Muscle of back (tissue), 13 donors: ENCODE measurements at places on chromosomes 16 and 17.
A peak's percentile ranks its signal among the peaks of the same experiment; 100 is the strongest.

DNA sequence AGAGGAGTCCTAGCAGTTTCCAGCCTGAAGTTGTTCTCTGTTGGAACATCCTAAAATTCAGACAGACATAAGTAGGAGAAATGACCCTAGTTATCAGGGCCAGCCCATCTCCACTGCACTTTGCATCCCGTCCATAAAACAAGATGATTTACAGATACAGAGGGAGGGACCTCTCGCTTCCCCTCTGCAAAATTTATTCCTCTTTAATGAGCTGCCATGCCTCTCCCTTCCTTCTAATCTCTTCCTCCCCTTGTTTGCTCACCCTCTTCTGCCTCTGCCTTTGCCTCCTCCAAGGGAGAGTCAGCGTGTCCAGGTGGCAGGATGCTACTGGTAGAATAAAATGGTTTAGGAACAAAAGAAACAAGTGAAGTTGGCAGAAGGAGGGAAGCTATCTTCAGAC lies 351.3 kb downstream of the SOX9 start:
- no peak for DNase-seq

DNA sequence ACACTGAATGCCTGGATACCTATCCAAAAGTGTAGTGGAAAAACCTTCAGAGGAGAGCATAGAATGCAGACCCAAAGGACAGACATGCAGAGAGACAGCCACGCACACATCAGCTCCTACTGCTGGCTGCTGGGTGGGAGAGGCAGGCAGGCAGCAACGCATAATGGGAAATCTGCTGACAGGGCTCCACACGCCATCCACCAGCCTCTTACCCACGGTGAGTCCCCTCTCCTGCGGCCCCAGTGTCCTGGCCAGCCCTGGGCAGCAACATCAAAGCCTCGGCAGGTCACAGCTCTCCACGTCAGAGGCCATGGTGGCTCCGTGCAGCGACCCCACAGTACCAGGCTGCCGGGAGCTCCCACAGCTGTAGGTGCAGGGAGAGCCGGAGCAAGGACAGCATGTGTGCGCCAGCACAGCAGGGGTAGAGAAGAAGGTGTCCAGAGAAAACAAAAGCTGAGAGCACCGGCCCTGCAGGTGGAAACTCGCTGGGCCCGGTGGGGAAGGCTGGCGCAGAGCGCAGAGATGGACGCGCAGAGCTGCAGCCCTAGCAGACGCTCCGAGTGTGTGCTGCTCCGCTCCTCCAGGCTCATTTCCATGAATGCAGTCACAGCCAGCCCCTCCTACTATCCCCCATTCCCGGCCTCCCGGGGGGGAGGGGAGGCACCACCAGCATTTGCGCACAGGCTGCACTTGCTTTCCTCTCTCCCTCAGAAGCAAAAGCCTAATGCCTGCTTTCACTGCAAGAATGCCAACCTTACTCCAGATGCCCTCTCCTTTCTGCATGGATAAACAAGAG lies 58.9 kb downstream of the CYTH1 start:
- peak; percentile 71 for DNase-seq

GRCh38 chr17:79971651-79972050 lies 64.0 kb downstream of the TBC1D16 start:
- DNase-seq = no peak

GRCh38 chr16:86581458-86581857 lies 3.1 kb downstream of the FOXL1 start:
- no peak for DNase-seq

DNA sequence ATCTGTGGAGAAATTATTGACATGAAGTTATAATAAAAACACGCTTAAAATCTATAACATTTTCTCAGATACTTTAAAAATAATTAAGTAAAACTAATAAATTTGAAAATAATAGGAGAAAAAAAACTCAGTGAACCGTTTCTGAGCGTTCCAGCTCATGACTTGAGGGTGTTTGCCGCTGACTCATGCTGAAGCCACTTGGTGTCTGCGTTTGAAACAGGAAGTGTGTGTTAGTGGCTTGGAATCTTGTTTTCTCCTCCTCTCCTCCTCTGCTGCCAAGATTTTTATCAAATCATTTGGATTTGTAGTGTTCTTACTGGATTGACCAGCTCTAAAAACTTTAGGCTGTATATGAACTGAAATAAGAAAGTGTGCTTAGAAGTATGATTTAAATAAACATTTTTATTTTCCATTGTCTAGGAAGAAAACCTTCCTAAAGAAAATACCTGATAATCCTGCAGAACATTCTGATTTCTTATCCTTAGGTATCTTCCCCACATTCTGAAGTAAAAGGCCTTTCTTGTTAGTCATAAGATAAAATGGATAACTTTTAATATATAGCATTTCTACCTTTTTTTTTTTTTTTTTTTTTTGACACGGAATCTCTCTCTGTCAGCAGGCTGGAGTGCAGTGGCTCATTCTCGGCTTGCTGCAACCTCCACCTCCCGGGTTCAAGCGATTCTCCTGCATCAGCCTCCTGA lies 30.8 kb downstream of the USP10 start:
- DNase-seq = peak; percentile 59

DNA sequence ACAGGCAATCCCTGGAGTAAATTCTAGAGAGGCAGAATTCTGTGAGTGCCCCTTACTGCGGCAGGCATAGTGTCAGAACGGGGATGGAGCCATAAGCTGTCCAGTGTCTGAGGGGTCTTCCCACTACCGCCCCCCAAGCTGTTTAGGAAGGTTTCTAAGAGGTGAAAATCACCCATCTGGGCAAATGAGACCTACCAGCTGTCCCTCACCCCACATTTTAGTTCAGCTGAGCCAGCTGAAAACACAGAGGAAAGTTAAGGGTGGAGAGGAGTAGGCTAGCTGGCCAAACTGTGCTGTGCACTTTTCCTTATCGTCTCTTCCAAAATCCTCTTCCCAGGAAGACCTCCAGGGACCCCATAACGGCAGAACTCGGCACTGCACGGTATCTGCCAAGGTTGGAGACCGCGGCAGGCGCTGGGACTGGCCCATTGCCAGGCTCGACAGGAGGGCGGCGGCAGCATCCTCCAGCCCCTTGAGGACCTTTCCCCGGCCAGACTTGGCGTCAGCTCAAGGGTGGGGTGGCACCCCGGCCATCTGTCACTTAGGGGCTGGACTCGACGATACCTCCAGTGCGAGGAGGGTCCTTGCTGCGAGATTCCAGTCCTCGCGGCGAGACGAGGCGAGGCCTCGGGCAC lies 955 bp downstream of the ACLY start:
- DNase-seq = peak; percentile 83

DNA sequence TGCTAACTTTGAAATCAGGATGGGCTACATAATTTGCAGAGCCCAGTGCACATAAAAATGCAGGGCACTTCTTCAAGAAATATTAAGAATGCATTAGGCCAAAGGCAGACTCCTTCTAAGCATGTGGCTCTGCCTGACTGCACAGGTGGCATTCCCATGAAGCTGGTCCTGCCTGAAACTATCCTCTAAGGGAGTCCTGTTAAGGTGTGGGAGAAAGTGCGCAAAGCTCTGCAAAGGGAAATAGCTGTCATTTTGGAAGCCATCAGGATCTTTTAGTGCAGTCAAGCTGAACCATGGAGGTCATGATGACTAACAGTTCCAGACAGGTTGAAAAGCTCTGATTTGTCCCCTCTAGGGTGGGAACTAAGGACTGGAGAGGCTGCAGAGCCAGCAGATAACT lies 41.9 kb upstream of the CRHR1 start:
- DNase-seq = no peak

DNA sequence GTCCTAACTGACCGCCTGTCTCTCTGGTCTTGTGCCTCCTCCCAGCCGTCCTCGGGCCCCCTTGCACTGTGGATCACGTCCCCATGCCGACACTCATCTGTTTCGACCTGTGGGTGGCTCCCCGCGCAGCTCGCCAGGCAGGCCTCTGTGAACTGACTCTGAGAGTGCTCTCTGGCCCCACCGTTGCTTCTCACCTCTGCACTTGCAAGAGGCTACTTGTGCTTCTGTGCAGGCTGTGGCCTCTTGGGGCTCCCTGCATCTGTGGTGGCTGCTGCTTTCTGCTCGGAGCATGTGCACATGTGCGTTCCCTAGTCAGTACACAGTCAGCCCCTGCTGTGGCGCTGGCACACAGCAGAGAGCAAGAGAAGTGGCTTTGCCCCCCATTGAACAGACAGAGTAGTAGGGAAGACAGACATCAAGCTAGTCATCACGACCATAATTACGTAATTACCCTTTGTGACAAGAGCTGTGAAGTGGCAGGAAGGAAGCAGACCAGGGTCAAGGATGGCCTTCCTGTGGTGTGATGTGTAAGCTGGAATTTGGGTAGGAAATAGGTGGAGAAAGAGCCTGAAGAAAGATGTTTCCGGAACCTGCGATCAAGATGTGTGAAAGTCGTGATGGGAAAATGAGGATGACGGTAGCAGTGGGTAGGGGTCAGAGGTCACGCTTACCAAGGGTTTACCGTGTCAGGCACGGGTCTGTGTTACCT lies 256.0 kb upstream of the CACNG5 start:
- no peak for DNase-seq

GRCh38 chr17:7060165-7060891 lies 16.4 kb upstream of the SLC16A11 start:
- DNase-seq = no peak

GRCh38 chr17:50715471-50715870 lies 3.9 kb upstream of the LUC7L3 start:
- no peak for DNase-seq

- DNase-seq = no peak
Measured at GRCh38 chr17:21217346-21217745, 3.4 kb upstream of the TMEM11 start.

- no peak for DNase-seq
Measured at GRCh38 chr16:46826631-46827030, 4.3 kb downstream of the C16orf87 start.

- DNase-seq = no peak
Measured at GRCh38 chr17:1486802-1487695, 5.4 kb downstream of the MYO1C start.

DNA sequence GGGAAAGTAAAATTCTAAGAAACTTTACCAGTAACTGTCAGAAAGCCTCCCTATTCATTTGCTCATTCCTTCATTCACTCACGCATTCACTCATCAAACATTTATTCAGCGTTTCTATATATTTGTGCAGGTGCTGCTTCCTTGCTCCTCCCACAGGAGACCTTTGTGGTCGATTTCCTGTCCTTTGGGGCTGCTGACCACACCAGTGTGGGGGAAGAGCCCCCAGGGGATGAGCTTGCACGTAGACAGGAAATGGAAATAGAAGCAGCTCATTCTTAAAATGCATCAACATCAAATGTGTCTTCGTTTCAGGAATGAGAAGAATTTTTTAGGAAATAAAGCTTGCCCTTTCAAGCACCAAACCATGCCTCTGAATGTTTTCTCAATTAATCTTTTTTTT lies 9.6 kb downstream of the PIK3R6 start:
- peak; percentile 59 for DNase-seq

- DNase-seq = no peak
Measured at GRCh38 chr16:55292491-55292890, 31.5 kb upstream of the IRX6 start.

DNA sequence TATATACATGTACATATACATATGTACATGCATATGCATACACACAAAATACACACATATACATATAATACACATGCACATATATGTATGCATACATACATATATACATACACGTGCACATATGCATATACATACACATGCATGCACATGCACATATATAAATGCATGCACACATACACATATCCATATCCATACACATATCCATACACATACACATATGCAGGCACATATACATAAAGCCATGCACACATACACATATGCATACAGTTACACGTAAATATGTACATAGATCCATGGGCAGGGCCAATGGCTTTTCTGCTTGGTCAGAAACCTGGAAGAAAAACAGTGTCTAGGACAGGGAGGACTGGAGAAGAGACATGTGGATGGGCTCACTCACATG lies 23.9 kb upstream of the USP10 start:
- no peak for DNase-seq

DNA sequence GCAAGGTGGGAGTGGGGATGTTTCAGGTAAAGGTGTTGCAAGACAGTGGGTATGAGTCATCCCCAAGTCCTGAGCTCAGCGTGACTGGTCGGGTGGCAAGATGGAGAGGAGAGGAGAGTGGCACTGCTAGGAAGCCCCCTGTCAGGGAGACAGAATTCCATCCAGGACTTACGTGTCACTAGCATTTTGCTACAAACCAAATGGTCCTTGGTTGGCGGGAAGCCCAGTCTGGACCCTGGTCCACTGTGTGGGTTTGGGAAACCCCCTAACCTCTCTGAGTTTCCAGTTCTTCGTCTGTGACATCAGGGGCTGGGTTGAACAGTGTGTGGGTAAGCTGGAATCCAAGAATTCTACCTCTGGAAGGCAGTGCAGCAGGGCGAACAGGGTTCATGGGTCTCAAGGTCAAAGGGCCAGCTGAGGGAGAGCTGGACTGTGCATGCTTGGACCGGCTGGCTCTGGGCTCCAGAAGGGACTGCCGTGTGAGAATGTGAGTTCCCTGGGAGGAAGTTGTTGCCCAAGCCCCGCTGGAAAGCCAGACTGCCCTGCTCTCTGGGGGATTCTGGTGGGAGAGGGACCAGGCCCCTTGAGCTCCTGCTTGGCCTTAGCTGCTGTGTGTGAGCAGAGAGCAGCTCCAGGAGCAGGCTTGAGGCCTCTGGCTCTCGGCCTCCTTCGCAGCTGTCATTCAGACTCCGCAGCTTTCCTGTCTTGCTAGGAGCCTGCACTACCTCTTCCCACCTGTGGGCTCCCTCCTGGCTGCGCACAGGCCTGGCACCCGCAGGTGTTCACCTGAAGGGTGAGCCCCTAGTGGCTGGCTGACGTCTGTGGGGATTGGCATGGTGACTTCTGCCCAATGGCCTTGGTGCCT lies 84.6 kb downstream of the NT5M start:
- no peak for DNase-seq

DNA sequence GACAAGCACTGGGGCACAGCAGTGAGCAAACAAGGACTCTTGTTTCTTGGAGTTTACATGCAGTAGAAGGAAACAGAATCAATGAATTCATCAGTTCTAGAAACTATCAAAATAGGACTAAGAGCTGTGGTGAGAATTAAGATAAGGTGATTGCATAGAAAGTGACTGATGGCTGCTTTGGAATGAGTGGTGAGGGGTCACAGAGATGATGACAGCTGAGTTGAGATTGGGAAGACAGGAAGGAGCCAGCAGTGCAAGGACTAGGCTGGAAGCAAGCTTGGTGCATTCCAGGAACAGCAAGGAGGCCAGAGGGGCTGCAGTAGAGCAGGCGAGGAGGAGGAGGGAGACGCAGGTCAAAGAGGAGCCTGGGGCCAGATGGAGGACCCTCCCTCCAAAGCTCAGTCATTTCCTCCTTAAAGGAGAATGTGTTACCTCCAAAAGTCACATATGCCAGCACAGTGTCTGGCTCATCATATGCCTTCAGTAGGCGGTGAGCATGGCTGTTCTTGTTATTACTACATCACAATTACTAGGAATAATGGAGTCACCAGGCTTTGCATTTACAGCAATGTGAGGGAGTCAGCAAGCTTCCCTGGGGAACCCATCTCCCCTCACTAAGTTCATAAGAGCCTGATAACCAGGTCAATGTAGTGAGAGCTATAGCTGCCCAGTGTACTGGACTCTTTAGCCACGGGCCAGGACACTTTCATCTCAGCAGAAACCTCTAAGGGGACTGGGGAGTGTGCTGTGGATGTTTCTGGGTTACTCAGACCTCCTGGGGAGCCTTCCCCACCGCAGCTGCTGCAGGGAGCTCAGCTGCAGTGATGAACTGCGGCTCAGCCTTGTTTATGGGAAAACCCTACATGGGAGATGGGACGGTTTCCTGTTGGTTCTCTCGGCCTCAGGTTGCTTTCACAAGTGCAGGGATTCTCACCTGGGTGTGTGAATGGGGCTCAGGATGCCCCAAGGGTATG lies 157.2 kb downstream of the SEC14L1 start:
- no peak for DNase-seq
